ENCODE measurements at places on chromosomes 11 and 22.

DNA sequence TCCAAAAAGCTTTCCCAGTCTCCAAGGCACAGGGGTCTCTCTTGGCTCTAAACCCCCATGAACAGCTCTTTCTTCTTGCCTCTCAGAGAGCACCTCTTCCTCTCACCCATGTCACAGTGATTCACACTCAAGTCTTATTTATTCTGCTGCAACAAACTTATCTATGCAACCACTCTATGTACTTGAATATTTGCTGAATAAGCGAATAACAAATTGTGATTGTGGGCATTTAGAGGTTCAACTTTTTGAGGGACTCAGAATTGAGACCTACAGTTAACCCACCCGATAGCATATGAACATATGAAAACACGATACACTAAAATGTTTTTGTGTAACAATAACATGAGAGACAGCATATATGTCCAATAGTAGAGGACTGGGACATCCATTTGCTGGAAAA, 137.1 kb upstream of the NARS2 start:
- DNase-seq: no peak

DNA sequence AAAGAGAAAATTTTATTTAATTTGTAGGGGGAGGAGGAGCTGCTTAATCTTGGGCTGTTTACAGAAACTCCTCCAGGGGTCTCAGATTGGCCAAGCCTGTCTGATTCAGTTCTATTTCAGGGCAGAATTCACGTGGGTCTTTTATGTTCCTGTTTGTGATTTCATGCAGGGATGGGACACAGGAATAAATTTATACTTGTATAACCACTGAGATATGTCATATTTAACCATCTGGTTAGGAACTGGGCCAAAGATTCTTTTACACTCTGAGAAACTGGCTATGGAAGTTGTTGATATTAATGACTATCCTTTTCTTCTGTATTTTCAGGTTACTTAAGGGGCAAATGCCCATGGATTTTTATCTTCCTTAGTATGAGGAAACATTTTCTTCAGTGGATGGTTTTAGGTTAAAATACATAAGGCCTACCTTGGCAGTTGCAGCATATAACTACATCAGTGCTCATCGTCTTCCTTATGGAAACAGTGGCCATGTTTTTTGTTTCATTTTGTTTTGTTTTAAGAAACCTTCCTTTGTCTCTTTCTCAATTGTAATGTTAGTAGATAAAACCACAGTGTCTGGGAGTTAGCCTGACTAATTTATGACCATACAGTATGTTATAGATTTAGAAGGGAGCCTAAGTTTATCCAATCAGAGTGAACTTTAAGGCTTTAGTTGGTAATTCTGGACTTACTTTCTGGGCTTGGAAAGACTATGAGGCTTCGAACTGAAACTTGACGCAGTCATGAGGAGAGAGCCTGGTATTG, 132.4 kb upstream of the ANO3 start:
- DNase-seq: no peak

- no peak for DNase-seq
Measured at GRCh38 chr11:76664578-76665061, 5.9 kb downstream of the LRRC32 start.

GRCh38 chr11:116778556-116778955, 5.8 kb upstream of the BUD13 start:
- no peak for DNase-seq

- DNase-seq: peak; percentile 96
Measured at GRCh38 chr22:38705235-38706100, at the start of gene GTPBP1. Gene GTPBP1, plus strand, starts transcription at chr22:38705944. Its CDS starts 12 bp downstream, at chr22:38705956.

- no peak for DNase-seq
Measured at GRCh38 chr11:94838027-94838731, 70.0 kb downstream of the AMOTL1 start.

DNA sequence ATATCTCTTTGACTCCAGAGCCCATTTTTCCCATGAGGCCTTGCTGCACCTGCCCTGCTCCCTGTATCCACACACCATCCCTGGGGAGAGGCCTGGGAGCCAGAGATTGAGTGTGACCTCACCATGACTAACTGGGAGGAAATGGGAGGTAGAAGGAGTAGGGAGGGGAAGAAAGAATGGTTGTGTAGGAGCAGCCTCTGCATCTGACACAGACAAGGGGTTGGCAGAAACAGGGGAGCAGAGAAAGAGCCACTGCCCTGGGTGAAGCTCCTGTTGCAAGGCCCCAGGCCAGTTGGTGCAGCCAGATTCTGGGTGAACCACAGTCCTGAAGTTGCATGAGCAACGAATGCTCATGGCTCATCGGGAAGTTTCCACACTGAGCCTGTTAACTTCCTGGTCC, 32.4 kb downstream of the POU2F3 start:
- no peak for DNase-seq
